ENCODE measurements at places on chromosomes 4 and X.

DNA sequence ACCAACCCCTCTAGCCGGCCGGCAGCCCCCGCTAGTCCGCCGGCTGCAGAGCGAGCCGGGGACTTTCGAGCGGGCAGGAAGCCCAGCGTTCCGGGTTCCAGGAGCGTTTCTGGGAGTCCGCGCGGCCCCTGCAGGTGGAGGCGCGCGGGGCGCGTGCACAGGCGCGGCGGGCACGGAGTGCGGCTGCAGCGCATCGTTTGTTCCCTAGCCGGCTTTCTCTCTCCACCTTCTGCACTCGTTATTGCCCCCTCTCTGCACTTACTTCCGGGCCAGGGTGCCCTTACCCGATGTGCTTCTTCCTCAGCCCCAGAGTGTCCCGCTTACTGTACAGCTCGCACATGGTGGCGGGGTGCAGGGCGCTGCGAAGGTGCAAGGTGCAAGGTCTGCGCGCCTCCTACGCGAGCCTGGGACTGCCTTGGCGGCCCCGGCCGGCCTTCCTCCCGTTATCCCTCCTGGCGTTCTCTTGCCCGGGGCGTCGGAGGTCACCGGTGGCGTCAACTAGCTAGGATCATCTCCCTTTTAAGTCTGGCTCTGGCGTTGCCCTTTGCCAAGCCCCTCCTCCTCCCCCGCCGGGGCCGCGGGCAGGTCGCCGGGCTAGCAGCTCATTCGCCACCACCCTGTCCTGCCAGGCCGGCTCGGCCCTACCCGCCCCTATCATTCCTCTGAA is at the start of gene ETNPPL:
Gene ETNPPL, minus strand, starts transcription at position 495 of the 667 bp plus-strand sequence. Its CDS starts 155 bp downstream, at position 340.
- H3K27me3 ChIP-seq, result peaks cover 86% of the 10 kb centered on the region
- H3K27ac ChIP-seq, result no peak within 1 kb of the TSS
- peak; percentile 38 for DNase-seq
- H3K4me3 ChIP-seq, result no peak within 1 kb of the TSS
- H3K36me3 ChIP-seq, result no peaks in the 10 kb centered on the region
- peaks cover 3% of the 10 kb centered on the region for H3K4me1 ChIP-seq

DNA sequence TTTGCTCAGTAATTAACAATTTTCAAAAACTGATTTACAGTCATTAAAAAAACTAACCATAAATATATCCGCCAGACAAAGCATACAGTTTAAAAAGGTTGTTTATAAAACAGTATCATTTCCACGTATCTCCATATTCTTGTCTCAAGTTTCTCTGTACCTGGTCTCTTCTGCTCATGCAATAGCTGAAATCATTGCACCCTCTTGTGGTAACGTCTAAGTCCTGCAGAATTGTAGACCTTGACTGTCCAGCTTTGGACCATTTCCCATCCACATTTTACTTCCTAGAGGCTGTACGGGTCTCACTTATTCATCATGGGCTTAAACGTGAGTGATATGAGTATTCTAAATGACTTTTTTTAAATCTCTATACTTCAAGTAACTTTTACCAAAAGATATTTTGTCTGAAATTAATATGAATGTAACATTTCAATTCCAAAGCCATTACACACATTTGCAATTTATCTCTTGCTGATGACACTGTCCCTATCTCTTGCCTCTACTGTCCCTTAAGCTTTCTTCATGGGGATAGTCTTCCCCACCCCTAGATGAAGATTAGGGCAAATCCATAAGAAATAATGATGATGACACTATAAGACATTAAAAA is 118.5 kb downstream of the BTC start:
- H3K36me3 ChIP-seq, result no peaks in the 10 kb centered on the region
- peaks cover 4% of the 10 kb centered on the region for H3K4me1 ChIP-seq
- no peaks in the 10 kb centered on the region for H3K27me3 ChIP-seq
- H3K27ac ChIP-seq, result no peak overlapping the region
- peak; percentile 65 for DNase-seq

- H3K27ac ChIP-seq, result no peak overlapping the region
- peak; percentile 4 for DNase-seq
- H3K4me3 ChIP-seq, result no peak overlapping the region
Measured at GRCh38 chrX:46477435-46477834, 67.8 kb downstream of the ZNF674 start.

DNA sequence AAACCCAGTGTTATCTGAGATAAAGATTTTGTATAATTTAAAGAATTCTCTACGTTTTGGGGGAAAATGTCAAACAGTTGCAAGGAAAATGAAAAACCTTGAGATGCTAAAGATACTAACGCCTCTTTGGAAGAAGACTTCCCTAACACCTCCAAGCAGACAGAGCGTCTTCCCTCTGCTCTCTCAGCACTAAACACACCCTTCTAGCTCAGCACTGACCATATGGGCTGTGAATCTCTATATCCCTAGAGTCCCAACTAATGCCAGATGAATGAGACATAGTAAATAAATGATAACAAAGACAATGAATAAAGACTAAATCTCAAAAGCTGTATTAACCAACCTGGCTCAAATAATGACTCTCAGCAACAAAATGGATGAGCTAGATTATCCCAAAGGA is 13.3 kb downstream of the FUNDC1 start:
- no peak for DNase-seq
- no peak overlapping the region for H3K27ac ChIP-seq
- H3K27me3 ChIP-seq, result no peaks in the 10 kb centered on the region
- no peaks in the 10 kb centered on the region for H3K4me1 ChIP-seq
- H3K4me3 ChIP-seq, result no peak overlapping the region
- peaks cover 3% of the 10 kb centered on the region for H3K36me3 ChIP-seq

- H3K4me3 ChIP-seq, result no peak overlapping the region
- H3K27ac ChIP-seq, result no peak overlapping the region
- no peaks in the 10 kb centered on the region for H3K36me3 ChIP-seq
- no peak for DNase-seq
- H3K27me3 ChIP-seq, result no peaks in the 10 kb centered on the region
Measured at GRCh38 chr4:57971261-57971660, 861.1 kb upstream of the IGFBP7 start.

- no peak overlapping the region for H3K4me3 ChIP-seq
- H3K4me1 ChIP-seq, result no peaks in the 10 kb centered on the region
- no peaks in the 10 kb centered on the region for H3K27me3 ChIP-seq
- H3K27ac ChIP-seq, result no peak overlapping the region
- DNase-seq, result no peak
Measured at GRCh38 chr4:127870688-127871087, 10.0 kb upstream of the PLK4 start.

Measured in common myeloid progenitor, CD34-positive (primary cell).